Choroid plexus epithelial cell (primary cell): ENCODE measurements at places on chromosomes 13 and 19.

GRCh38 chr13:39452834-39453233 lies 150.2 kb downstream of the LHFPL6 start:
- no peak for DNase-seq

DNA sequence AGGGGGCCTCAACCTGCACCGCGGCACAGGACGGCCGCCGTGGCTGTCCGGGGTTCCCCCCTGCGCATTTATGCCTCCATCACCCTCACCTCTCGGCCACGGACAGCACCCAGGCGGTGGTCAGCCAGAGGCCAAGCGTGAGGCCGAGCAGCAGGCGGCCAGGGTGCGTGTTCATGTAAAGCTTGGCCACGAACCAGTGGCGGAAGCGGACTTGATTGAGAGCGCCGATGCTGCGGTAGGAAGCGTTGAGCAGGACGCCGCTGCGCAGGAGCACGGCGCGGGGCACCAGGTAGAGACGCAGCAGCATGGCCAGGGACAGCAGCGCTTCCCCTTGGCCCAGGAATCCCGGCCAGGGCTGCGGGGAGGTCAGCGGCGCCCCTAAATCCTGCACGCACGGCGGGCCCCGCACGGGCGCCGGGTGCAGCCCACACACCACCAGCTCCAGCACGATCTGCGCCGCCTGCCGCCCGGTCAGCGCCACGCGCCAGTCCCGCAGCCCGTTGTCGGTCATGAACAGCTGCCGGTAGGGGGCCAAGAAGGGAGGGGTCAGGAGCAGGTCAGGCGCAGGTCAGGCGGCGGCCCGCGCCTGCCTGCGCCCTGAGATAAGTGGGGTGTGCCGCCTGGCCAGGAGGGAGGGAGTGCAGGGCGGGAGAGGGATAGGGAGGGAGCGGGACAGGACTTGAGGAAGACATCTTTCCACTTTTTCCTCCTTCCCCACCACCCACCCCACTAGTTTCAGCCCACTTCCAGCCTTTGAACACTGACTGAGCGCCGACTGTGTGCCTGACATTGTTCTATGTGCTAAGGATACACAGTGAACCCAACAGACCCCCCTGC lies 6.5 kb downstream of the KCNN4 start:
- DNase-seq, result peak; percentile 74

GRCh38 chr13:27043013-27043412 lies 128.6 kb downstream of the USP12 start:
- DNase-seq, result peak; percentile 92

DNA sequence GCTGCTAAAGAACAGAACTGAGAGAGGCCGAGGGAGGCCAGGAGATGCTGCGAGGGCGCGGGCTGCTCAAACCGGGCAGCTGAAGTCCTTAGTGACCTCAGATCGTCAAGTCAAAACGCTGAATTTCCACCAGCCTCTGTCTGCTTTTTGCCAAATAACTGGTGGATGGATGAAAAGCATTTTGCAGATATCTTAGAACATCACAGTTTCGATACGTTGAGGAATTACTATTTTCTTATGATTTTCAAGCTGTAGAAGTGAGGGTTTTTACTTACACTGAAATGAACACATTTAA lies 2.0 kb downstream of the GPC6 start:
- DNase-seq, result no peak

- no peak for DNase-seq
Observed at GRCh38 chr19:51550848-51551672, 19.6 kb upstream of the SIGLEC6 start.

GRCh38 chr13:113758651-113759524 lies at the start of gene TMEM255B:
Gene TMEM255B, plus strand, starts transcription at chr13:113759226. Its CDS starts 44 bp downstream, at chr13:113759270.
- DNase-seq, result peak; percentile 56

DNA sequence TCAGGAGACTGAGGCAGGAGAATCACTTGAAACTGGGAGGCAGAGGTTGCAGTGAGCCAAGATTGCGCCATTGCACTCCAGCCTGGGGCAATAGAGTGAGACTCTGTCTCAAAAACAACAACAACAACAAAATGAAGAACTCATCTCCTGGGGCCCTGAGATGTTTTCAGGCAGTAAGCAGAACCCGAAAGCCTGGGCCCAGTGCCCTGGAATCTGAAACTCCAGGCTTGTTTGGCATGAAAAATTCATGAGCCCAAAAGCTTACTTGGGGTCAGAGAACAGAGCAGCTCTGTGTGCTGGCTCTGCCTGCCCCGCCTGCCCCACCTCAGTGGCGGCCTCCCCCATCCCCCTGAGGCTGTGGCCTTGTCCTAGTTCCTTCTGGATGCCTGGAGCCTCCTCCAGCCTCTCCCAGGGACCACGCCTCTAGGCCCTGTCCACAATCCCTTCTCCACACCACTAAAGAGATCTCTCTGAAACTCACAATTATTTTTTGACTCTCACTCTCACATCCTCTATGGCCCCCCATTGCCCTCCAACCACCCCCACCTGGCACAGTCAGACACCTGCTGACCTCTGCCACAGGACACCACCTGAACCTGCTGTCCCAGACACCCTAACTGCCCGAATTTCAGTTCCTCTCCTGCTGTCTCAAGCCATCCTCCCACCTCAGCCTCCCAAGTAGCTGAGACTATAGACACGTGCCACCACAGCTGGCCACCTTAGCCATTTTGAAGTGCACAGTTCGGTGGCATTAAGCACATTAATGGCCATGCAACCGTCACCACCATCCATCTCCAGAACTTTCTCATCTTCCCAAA lies 6.9 kb upstream of the AP1M2 start:
- DNase-seq, result peak; percentile 29

DNA sequence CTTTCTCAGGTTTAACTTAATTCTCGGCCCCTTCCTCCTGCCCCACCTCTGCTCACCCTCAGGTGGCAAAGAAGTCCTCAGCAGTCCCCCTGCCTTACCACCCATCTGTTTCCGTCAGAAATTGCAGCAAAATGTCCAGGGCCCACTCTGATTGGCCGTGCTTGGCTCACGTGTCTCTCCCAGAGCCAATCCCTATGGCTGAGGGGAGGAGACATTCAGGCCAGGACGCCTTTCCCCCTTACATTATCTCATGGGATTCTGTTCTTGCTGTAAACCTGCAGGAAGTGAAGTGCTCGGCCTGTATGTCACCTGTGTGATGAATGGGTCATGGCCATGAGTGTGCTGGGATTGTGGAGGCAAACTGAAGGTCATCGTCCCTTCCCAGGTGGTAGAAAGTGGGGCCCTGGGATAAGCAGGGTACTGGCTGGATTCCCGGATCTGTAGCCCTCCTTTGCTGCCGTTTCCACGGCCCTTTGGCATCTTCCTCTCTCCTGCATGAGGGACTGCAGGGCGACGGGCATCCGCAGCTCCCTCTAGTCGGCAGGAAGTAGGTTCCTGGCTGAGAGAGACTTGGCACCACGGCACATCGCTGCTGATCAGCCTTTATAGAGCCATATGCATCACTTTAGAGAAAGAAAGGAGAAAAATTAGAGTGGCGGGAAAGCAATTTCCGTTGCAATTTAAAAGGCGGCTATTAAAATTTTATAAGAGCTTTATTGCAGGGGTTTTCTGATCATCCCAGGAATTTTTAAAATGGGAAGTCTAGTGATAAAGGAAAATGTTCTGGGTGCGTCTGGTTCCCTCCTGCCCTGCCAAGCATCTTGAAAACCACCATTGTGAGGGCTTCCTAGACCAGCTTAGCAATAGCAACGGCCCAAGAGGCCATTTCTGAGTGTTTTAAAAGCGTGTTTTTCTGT lies 118.2 kb downstream of the SIPA1L3 start:
- DNase-seq, result no peak

DNA sequence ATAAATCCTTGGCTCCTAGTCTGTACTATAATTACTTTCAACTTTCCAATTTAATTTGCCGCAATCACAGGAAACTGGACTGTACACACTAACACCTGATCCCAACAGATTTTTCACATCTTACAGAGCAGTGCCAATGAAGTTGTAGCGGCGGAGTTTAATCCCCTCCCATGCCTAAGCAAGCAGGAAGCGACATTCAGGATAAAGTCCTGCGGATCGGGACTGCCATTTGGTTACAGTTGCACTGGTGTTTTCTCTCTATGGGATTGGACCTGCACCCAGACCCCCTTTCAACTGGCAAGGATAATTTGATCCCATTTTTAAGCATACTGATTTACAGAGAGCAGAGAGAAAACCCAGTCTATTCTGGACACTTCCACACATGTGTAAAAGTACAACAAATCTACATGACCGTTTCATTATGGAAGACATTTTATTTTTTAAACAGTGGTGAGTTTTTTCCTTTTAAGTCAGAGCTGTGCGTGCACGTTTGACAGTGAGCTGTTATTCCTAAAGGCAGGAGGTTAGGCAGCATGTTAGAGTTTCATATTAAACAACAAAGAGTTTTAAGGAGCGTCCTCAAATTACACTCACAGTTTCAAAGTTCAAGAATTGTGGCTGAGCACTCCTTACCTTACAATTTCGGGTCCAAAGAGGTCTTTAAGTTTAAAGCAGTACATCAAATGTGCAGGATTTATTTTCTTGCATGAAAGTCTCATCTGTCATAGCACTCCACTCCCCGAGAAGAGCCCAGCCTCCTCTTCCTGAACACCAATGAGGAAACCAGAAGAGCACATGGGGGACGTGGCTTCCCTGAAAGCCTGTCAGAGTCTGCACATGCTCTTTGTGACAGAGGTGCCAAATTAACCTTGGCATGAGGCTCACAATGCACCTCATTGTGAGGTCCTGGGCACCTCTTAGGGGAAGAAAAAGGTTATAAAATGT lies 141.6 kb upstream of the RFC3 start:
- DNase-seq, result peak; percentile 73

GRCh38 chr13:108342369-108343289 lies 73.1 kb downstream of the TNFSF13B start:
- peak; percentile 78 for DNase-seq

DNA sequence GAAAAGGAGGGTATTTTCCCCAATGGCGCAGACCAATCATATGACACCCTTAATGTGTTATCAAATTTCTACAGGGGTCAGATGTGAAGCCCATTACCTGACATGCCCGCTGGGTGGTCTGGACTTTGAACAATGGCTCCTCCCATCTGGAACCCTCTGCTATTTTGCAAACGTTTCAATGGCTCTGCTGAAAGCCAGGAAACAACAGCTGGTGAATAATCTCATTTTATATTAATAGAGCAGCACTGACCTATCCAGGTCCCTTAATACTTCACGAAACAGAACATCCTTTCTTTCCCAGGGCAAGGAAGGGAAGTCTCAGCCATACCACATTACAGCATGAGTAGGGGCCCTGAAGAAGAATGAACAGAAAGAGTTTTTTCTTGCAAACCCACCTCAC lies 20.3 kb upstream of the KPNA3 start:
- no peak for DNase-seq

- peak; percentile 82 for DNase-seq
Observed at GRCh38 chr19:41570639-41571112, 5.3 kb upstream of the CEACAM21 start.
